Stimulated activated CD4-positive, alpha-beta T cell treated with anti-CD3 and anti-CD28 coated beads, Interleukin-15, amount 100 ng/mL, for 1 hour (primary cell): ENCODE measurements at places on chromosomes 11 and 22.

GRCh38 chr11:32448232-32448631, 12.9 kb upstream of the WT1 start:
- DNase-seq: no peak

- no peak for DNase-seq
These were observed 85.5 kb downstream of the APIP start for GRCh38 chr11:34830648-34831047.

GRCh38 chr22:44828193-44828592, 75.8 kb downstream of the ARHGAP8 start:
- no peak for DNase-seq

DNA sequence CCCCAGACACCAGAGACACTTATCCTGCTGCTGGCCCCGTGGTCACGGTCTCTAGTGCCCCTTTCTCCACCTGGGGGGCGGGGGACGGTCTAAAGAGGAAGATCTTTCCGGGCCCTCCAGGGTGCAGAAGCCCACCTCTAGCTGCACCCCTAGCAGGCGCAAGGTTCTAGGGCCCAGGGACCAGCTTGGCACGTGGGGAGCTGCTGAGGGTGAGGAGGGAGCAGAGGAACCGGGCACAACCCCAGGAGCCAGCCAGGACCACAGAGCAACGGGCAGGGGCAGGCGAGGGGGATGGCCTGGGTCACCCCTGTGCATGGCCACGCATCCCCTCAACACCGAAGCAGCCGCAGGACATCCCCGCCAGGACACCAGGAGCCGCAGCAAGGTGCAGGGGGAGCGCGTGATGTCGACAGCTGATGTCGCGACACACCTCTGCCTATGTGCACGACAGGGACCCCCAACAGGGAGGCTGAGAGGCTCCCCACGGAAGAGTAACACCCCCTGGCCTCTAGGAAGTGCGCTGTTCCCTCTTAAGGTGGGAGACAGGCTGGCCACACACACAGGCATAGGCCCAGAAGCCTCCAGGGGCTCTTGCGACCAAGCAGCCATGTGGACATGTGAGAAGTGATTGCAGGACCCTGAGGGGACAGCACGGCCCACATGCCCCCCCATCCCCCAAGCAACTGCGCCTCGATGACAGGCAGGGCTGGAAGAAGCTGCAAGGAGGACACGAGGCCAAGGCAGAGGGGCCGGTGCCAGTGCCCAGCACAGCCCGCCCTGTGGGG, 5.1 kb downstream of the LRFN4 start:
- DNase-seq: no peak

DNA sequence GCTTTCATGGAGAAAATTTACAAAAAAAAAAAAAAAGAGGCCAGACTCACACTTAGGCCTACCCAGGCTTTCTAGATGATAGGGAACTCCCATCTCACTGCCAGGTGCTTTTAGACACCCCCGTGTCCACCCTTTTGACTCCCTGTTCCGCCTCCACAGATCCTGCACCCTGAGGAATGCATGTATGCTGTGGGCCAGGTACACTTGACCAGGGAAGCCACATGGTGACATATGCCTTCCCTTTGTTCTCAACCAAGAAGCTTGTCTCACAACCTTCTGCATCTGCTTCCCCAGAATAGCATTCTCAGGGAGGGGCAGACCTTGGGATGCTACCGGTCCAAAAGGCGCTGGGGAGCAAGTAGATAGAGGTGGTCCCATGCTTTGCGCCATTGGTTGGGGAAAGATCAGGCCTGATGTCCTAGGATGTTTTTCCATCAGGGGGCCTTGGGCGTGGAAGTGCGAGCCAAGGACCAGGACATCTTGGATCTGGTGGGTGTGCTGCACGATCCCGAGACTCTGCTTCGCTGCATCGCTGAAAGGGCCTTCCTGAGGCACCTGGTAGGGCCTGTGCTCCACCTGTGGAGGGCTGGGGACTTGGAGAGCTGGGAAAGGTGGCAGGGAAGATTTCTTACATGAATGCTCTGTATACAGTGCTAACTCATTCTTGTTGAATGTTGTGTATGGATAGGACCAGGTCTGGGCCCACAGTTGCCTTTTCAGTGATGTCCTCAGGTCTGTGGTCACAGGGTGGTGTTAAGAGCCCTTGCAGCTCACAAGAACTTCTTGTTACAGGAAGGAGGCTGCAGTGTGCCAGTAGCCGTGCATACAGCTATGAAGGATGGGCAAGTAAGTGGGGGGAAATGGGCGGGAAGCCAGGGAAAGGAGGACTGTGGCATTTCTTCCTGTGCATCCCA, 7.5 kb downstream of the HMBS start:
- no peak for DNase-seq

- peak; percentile 87 for DNase-seq
These were observed 6.0 kb upstream of the CCDC188 start for GRCh38 chr22:20156611-20157429.

GRCh38 chr11:36363361-36364268, 67.5 kb downstream of the PRR5L start:
- DNase-seq: no peak

GRCh38 chr11:74018331-74019005, 9.6 kb upstream of the UCP3 start:
- DNase-seq: no peak

- no peak for DNase-seq
These were observed 102.8 kb downstream of the GGTLC2 start for GRCh38 chr22:22746963-22747933.

GRCh38 chr11:30360741-30361140, 37.8 kb downstream of the ARL14EP start:
- no peak for DNase-seq
